ENCODE measurements at places on chromosomes 2 and 18.
A peak's percentile ranks its signal among the peaks of the same experiment; 100 is the strongest.

DNA sequence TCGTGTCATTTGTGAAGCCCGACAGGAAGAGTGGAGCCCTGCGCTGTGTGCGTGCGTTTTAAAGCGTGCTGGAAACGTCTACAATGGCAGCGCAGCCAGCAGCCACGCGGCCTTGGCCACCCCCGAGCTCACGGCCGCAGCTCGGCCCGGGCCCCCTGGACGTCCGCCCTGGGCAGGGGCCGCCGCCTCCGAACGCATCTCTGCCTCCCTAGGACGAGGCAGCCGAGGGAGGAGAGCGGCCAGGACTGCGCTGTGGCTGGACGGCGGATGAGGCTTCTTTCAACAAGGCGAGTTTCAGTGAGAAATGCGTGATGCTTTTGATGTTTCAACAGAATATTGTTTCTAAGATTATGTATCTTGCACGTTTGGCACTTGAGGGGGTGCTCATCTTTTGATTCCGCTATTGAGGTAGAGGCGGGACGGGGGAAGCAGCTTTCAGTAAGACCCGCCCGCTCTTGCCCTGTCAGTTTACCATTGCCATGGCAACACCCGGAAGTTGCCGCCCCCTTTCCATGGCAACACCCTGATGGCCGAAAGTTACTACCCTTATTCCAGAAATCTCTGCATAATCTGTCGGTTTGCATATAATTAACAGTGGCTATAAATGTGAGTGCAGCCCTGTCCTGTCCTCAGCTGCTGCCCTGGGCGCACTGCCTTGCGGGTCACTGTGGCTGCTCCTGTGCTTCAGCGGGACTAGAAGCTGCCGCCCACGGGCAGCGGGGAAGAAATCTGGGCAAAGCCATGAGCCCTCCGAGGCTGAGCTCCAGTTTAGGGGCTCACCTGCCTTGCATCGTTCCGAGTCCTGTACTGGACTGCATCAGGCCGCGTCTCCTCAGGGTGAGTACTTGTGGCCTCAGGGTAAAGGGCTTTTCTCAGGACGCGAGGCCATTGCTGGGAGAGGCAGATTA lies 38.6 kb downstream of the ADNP2 start:
- peak; percentile 29 for DNase-seq

- no peak for DNase-seq
These were observed 322.3 kb upstream of the TFPI start for GRCh38 chr2:187876554-187876953.

GRCh38 chr2:233184669-233185068 lies 66.8 kb upstream of the ATG16L1 start:
- DNase-seq, result no peak

- DNase-seq, result no peak
These were observed 229.3 kb upstream of the AGAP1 start for GRCh38 chr2:235264512-235264911.

GRCh38 chr2:145800151-145801091 lies 1280.5 kb upstream of the ZEB2 start:
- no peak for DNase-seq

Measured in stimulated activated CD8-positive, alpha-beta memory T cell treated with anti-CD3 and anti-CD28 coated beads, Interleukin-4, amount 100 ng/mL, for 1 hour (primary cell).